ENCODE measurements at places on chromosomes 13 and 19. TPM values are rescaled to one million over a fixed set of nuclear protein-coding genes. Genes with fewer than 3 reads are reported as not detected.

GRCh38 chr13:71773531-71773930 is 93.5 kb downstream of the DACH1 start:
- H3K4me1 ChIP-seq = no peaks in the 10 kb centered on the region
- H3K27ac ChIP-seq = no peak overlapping the region
- H3K4me3 ChIP-seq = no peak overlapping the region
- no peak for DNase-seq
- H3K36me3 ChIP-seq = no peaks in the 10 kb centered on the region
- H3K27me3 ChIP-seq = no peaks in the 10 kb centered on the region

GRCh38 chr13:73399347-73400216 is 340.8 kb downstream of the KLF5 start:
- H3K27ac ChIP-seq = no peak overlapping the region
- DNase-seq = no peak
- no peak overlapping the region for H3K4me3 ChIP-seq

- H3K36me3 ChIP-seq = no peaks in the 10 kb centered on the region
- no peaks in the 10 kb centered on the region for H3K27me3 ChIP-seq
- DNase-seq = no peak
- peaks cover 6% of the 10 kb centered on the region for H3K4me1 ChIP-seq
These were observed 64.3 kb downstream of the IRS2 start for GRCh38 chr13:109722068-109722467.

Gene CNMD
- total RNA-seq = 7.8 TPM

- peaks cover 28% of the 10 kb centered on the region for H3K4me1 ChIP-seq
- no peaks in the 10 kb centered on the region for H3K27me3 ChIP-seq
- H3K4me3 ChIP-seq = no peak overlapping the region
- H3K36me3 ChIP-seq = no peaks in the 10 kb centered on the region
These were observed 49.2 kb downstream of the LATS2 start for GRCh38 chr13:21012211-21012610.

Gene FPR3
- total RNA-seq = 0.17 TPM

- H3K27ac ChIP-seq = no peak overlapping the region
- H3K4me3 ChIP-seq = no peak overlapping the region
- no peaks in the 10 kb centered on the region for H3K27me3 ChIP-seq
- peaks cover 7% of the 10 kb centered on the region for H3K36me3 ChIP-seq
- peak; percentile 12 for DNase-seq
- H3K4me1 ChIP-seq = no peaks in the 10 kb centered on the region
These were observed 180.9 kb downstream of the PCCA start for GRCh38 chr13:100269837-100270236.

DNA sequence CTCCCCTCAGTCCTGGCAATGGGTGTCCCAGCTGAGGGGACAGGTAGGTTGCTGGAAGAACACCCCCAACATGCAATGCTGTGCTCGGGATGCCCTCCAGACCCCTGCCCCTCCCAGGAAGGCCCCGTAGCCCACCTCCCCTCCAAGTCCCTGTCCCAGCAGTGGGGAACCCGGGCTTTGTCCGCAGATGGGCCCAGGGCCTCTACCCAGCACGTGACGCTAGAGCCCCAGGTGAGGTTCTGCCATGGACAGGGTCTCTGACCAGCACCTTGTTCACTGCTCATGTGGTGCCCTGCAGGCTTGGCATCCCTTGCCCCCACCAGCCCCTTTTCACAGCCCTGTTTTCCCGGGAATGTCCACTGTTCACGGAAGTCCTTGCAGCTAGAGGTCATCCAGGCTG is 220.0 kb upstream of the SGCG start:
- H3K36me3 ChIP-seq = no peaks in the 10 kb centered on the region
- no peaks in the 10 kb centered on the region for H3K27me3 ChIP-seq
- no peak for DNase-seq
- H3K4me3 ChIP-seq = no peak overlapping the region

Gene P2RY11
- total RNA-seq = 2.8 TPM

Gene LRRC4B
- 30.4 TPM for total RNA-seq

Gene GNG7
- total RNA-seq = 11.4 TPM

- no peaks in the 10 kb centered on the region for H3K36me3 ChIP-seq
- no peak overlapping the region for H3K27ac ChIP-seq
- no peaks in the 10 kb centered on the region for H3K4me1 ChIP-seq
- no peak overlapping the region for H3K4me3 ChIP-seq
These were observed 289.2 kb downstream of the FGF9 start for GRCh38 chr13:21960108-21960507.

- DNase-seq = no peak
- peaks cover 17% of the 10 kb centered on the region for H3K4me1 ChIP-seq
- peaks cover 2% of the 10 kb centered on the region for H3K27me3 ChIP-seq
These were observed 18.5 kb upstream of the IGLON5 start for GRCh38 chr19:51292971-51293370.

Gene MED4
- 44.9 TPM for total RNA-seq

DNA sequence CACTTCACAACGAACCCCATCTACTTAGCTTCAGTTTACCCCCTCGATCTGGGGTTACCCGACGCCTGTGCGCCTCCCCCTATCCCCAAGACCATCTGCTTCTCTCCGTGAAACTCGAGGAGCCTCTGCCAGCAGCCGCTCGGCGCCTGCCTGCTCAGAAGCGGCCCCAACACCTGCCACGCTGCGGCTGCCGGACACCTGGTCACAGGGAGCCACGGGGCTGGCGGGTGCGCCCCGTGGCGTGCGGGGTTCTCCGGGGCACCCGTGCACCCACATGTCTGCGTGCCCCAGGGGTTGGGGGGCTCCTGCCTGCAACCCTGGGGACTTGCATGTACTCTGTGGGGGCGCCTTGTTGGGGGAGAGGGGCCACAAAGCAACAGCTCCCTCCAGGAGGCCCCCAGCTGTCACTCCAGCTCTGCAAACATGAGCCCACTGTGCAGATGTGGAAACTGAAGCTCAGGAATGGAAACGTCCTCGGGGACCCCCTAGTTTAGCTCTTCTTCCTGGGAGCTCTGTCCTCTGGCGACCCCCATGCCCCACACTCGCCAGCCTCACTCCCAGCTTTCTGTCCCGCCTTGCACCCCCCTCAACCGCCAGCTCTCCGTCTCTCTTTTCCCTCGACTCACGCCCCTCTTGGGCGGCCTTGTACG is 7.0 kb upstream of the SEMA6B start:
- no peak overlapping the region for H3K4me3 ChIP-seq
- H3K36me3 ChIP-seq = peaks cover 23% of the 10 kb centered on the region
- no peaks in the 10 kb centered on the region for H3K27me3 ChIP-seq
- H3K27ac ChIP-seq = no peak overlapping the region
- peaks cover 8% of the 10 kb centered on the region for H3K4me1 ChIP-seq
- no peak for DNase-seq

GRCh38 chr19:50679177-50680125 is 30.2 kb downstream of the C19orf81 start:
- H3K27me3 ChIP-seq = no peaks in the 10 kb centered on the region
- H3K36me3 ChIP-seq = peaks cover 30% of the 10 kb centered on the region
- DNase-seq = no peak
- H3K27ac ChIP-seq = no peak overlapping the region
- peaks cover 5% of the 10 kb centered on the region for H3K4me1 ChIP-seq

- H3K27ac ChIP-seq = no peak overlapping the region
- H3K36me3 ChIP-seq = no peaks in the 10 kb centered on the region
- H3K4me1 ChIP-seq = no peaks in the 10 kb centered on the region
- no peaks in the 10 kb centered on the region for H3K27me3 ChIP-seq
- no peak overlapping the region for H3K4me3 ChIP-seq
These were observed 156.5 kb upstream of the SLC10A2 start for GRCh38 chr13:103222683-103223082.

- no peak overlapping the region for H3K27ac ChIP-seq
- no peaks in the 10 kb centered on the region for H3K27me3 ChIP-seq
- no peak overlapping the region for H3K4me3 ChIP-seq
- DNase-seq = no peak
- H3K4me1 ChIP-seq = no peaks in the 10 kb centered on the region
These were observed 5.3 kb upstream of the PSG7 start for GRCh38 chr19:42942187-42942789.

Gene ZNF578
- 15.5 TPM for total RNA-seq

GRCh38 chr19:17255150-17255621 is 9.4 kb downstream of the USHBP1 start:
- no peak overlapping the region for H3K27ac ChIP-seq
- no peak overlapping the region for H3K4me3 ChIP-seq
- H3K4me1 ChIP-seq = no peaks in the 10 kb centered on the region
- DNase-seq = no peak
- H3K36me3 ChIP-seq = no peaks in the 10 kb centered on the region

Gene PHF11
- 20.5 TPM for total RNA-seq

DNA sequence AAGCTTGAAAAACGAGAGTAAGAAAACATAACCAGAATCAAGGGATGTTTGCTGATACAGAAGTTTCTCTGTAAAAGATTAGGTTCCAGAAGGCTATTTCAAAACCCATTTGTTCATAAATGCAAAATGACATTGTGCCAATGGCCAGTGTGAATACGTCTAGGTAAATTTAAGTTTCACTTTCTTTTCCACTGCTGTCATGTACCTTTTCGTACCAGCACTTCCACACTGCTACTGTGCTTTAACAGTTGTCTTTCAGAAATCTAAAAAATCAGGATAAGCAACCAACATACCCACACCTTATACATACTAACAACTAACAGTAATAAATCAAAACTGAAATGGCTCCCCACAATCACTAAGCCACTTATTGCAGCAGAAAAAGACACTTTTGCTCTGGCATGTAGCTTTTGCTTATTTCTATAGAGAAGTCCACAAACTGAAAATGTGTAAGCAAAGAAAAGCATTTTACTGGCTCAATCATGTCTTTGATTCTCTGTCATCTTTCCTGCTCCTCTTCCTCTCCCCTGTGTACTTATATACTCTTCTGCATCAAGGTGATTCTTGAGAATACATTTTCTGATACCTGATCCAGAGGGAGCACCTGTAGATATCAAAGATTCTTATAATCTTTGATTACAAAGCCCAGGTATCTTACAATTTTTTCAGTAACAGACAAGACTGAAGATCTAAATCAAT is 34.3 kb downstream of the ELF1 start:
- no peak for DNase-seq
- no peaks in the 10 kb centered on the region for H3K36me3 ChIP-seq
- peaks cover 7% of the 10 kb centered on the region for H3K4me1 ChIP-seq

Data from spinal cord (tissue), 10 donors.